T-helper 1 cell (primary cell): ENCODE measurements at places on chromosomes 16 and 17.
A peak's percentile ranks its signal among the peaks of the same experiment; 100 is the strongest.

- DNase-seq = no peak
These were observed 52.1 kb upstream of the SLC12A3 start for GRCh38 chr16:56812884-56813283.

GRCh38 chr16:70679671-70680494 lies 6.0 kb downstream of the MTSS2 start:
- no peak for DNase-seq

DNA sequence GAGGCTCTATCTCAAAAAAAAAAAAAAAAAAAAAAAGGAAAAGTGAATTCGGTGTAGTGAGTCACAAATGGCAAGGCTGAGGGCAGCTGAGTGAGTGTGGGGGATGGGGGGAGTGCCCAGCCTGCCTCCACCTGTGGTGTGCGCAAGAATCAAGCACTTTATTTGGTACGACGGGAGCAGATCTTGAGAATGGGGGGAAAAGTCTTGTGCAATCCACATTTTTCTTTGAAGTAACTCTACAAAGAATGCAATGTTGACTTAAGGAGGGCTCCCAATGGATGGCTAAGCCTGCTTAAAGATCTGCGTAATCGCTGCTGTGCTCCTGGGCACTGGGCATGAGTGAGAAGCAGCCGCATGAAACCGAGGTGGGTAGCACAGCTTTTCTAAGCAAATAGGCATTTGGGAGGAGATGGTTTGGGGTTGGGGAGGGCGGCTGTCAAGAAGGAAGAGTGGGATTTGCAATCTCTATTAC lies 28.2 kb downstream of the ATP2C2 start:
- DNase-seq = no peak

GRCh38 chr17:42179911-42180410 lies 981 bp downstream of the KCNH4 start:
- no peak for DNase-seq

GRCh38 chr16:83147244-83147643 lies 520.5 kb downstream of the CDH13 start:
- DNase-seq = no peak

- no peak for DNase-seq
These were observed at the start of gene NOTUM for GRCh38 chr17:81961087-81961511. TSS of gene NOTUM (minus strand) at chr17:81961187. CDS start at chr17:81960909, 278 bp downstream.

- no peak for DNase-seq
These were observed 201.6 kb upstream of the SOX9 start for GRCh38 chr17:71919186-71919585.

DNA sequence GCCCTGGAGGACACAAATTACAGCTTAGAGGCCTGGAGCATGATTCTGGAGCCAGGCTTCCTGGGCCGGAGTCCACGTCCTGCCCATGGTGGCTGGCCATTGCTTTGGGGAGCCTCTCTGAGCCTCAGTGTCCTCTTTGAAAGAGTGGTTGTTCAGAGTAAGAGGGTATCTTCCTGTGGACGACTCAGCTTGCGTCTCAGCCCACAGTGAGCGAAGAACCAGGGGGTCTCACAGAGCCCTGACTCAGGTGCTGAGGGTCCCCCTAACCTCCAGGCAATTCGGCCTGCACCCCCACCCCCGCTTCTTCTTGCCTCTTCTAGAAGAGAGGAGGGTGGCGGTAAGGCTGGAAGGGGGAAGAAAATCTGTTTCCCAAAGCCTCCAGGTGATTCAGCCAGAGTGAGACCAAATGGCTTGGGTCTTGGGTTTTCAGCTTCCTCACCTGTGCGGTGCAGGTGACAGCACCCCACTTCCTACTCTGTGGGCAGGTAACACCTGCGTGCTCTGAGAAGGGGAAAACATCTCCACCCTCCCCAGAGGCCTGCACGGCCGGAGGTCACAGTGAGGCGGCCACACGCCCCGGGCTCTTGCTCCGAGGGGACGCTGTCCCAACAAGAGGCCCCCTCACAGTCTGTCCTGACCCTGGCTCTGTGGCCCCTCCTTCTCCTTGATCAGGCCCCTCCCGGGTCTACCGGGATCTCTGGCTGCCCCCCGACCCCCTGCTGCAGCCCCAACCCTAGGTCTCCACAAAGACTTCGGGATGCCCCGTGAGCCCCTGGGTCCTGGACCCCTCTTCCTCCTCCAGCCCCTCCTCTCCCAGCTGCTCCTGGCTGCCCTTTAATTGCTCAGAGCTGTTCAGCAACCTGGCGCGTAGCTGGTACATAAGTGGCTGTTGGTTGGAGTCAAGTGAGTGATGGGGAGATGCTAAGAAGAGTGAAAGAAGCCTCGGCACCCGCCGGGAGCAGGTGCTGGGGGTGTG lies 119.2 kb downstream of the METRNL start:
- DNase-seq = peak; percentile 13

GRCh38 chr17:4500191-4500571 lies 1.5 kb downstream of the SPNS2 start:
- no peak for DNase-seq

GRCh38 chr17:73610331-73610911 lies 33.8 kb downstream of the SDK2 start:
- DNase-seq = no peak

- DNase-seq = no peak
These were observed 35.2 kb downstream of the ADCY9 start for GRCh38 chr16:4081047-4081446.

GRCh38 chr17:11779892-11780291 lies 181.6 kb downstream of the DNAH9 start:
- no peak for DNase-seq

DNA sequence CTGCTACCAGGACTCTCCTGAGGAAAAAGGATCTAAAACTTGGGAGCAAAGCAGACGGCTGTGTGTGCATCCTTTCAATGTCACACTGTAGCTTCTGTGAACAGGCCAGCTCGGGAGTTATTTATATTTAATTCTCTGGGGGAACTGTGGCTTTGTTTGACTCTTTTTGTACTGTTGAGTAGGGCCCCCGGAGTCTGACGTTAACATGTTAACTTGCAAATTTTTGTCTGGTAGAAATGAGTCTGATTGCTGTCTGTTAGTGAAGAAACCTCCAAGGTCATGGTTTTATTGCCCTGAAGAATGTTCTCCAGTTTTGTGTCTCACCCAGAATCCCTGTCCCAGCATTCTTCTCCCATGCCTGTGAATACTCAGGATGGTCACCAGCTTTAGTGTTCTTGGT lies 14.2 kb upstream of the KCNG4 start:
- no peak for DNase-seq

- no peak for DNase-seq
These were observed 4.1 kb downstream of the RNF167 start for GRCh38 chr17:4944163-4944553.

GRCh38 chr17:39365242-39365641 lies 36.2 kb downstream of the FBXL20 start:
- no peak for DNase-seq

- no peak for DNase-seq
These were observed 7.4 kb upstream of the TBX4 start for GRCh38 chr17:61444831-61445230.

DNA sequence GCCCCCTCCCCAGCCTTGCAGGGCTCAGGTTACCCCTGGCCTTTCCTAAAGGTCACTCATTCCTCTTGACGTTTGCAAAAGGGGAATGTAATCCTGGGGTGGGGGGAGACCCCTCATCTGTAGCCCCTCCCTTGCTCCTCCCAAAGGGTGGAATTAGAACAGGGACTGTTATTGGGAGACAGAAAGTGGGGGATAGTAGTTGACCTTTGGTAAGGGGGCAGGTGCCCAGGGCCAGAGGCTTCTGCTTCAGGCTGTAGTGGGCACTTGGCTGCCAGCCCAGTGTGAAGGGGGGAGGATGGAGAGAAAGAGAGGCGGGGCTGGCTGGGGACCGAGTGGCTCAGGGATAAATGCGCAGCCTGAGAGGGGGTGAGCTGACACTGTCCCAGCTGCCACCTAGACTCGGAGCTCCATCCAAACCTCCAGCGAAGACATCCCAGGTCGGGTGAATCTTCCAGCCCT lies at the start of gene ENO3:
TSS of gene ENO3 (plus strand) at position 374 of the 459 bp plus-strand sequence. CDS start 711 bp downstream, outside the sequence.
- DNase-seq = no peak

DNA sequence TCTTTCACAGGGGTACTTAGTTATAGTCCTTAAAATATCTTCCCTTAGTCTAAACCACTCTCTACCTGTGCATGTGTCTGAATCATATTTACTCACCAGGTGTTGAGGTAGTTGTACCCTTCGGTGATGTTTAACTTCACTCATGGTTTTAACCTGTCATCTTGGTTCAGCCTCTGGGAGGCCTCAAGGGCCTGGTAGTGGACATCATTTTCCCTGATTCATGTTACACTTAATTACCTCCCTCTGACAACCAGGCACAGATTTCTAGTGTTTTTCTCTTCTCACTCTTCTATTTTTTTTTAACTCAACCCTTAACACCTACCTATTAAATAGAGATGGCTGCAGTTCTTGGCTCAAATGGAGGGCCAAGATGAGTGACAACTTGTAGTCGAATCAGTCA lies 505.4 kb downstream of the TMEM114 start:
- no peak for DNase-seq

DNA sequence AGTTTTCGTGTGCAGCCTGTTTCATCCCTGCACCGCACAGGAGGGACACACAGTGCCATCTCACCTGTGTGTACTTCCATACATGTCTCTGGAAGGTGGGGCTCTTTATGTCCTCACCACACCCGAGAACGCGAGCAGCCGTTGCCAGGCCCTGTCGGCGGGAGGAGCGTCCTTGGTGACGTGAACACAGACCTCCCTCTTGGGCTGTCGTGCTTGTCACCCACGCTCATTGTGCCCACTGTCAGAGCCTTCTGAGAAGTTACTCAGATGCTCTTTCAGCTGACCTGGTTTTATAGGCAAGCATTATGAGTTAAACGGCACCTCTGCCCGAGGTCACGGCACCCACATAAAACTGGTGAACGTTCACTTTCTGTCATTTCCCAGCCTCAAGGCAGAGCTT lies 40.2 kb downstream of the ZNF750 start:
- DNase-seq = no peak
